Stimulated activated CD8-positive, alpha-beta memory T cell treated with anti-CD3 and anti-CD28 coated beads, Interleukin-15, amount 100 ng/mL, for 48 hours (primary cell): ENCODE measurements at places on chromosomes 5 and 9.
A peak's percentile ranks its signal among the peaks of the same experiment; 100 is the strongest.

DNA sequence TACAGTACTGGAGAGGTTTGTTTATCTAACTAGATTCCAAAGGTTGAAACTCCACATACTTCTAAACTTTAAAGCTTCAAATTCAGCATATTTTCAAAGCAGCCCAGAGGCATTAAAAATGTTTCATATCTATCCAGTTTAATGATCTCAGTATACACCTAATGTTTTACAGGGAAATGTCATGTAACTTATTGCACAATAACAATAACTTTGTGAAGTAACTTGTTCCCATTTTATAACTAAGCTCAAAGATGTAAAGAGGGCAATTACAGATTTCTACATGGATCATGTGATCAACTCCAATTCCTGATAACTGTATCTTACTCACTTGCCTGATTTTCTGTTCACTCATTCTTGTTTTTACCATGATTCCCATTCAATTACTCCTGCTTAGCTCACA is 610.0 kb downstream of the TAF11L14 start:
- DNase-seq, result no peak

DNA sequence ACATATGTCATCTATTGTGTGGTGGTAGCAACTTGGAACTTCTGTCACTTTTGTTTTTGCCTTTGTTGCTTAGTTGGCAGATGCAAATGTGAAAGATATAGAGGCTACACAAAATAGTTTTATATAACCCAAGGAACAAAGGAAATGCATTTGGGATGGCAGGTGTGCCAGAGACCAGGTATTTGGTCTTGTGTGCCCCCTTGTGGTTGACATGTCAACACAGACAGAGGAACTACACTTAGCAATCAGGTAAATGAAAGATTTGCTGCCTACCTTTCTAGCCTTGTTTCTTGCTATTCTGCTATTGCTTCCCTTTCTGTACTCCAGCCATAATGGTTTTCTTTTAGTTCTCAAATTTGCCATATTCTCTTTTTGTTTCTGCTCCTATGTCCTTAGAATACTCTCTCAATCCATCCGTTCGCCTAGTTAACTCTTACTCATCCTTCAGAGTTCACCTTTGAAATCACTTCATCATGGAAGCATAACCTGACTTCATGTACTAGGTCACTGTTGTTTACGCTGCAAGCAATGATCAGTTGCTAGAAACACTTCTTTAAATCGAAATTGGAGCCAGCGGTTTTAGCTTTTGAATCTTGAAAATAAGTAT is 119.5 kb downstream of the TRPM3 start:
- DNase-seq, result no peak

GRCh38 chr5:156473269-156473908 is 146.4 kb downstream of the SGCD start:
- DNase-seq, result no peak

- DNase-seq, result no peak
Observed at GRCh38 chr9:109966643-109967368, 186.8 kb downstream of the PALM2AKAP2 start.

- no peak for DNase-seq
Observed at GRCh38 chr5:64796301-64796700, 27.6 kb downstream of the CWC27 start.

GRCh38 chr9:20032413-20033006 is 243.7 kb upstream of the SLC24A2 start:
- no peak for DNase-seq

GRCh38 chr5:80255431-80255810 is 427 bp downstream of the SERINC5 start:
- DNase-seq, result peak; percentile 39

DNA sequence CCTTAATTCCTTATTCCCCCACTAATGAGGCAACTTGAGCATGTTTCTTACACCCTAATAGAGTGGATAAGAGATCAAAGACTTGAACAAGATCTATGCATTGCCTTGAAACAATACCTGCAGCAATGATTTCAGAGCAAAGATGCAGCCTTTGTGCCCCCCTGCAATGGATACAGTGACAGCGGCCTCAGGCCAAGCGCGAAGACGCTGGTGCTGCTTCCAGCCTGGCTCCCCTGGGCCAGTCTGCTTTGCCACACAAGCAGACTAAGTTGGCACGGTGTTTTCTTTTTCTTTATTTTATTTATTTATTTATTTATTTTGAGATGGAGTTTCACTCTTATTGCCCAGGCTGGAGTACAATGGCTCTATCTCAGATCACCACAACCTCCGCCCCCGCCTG is 179.8 kb upstream of the S1PR3 start:
- no peak for DNase-seq

GRCh38 chr5:175202463-175203068 is 241.4 kb downstream of the DRD1 start:
- no peak for DNase-seq

GRCh38 chr9:135468854-135469521 is 10.6 kb upstream of the PPP1R26 start:
- peak; percentile 19 for DNase-seq

GRCh38 chr9:4024281-4024777 is 275.5 kb downstream of the GLIS3 start:
- no peak for DNase-seq

- no peak for DNase-seq
Observed at GRCh38 chr5:67066815-67067214, 129.8 kb downstream of the CD180 start.

DNA sequence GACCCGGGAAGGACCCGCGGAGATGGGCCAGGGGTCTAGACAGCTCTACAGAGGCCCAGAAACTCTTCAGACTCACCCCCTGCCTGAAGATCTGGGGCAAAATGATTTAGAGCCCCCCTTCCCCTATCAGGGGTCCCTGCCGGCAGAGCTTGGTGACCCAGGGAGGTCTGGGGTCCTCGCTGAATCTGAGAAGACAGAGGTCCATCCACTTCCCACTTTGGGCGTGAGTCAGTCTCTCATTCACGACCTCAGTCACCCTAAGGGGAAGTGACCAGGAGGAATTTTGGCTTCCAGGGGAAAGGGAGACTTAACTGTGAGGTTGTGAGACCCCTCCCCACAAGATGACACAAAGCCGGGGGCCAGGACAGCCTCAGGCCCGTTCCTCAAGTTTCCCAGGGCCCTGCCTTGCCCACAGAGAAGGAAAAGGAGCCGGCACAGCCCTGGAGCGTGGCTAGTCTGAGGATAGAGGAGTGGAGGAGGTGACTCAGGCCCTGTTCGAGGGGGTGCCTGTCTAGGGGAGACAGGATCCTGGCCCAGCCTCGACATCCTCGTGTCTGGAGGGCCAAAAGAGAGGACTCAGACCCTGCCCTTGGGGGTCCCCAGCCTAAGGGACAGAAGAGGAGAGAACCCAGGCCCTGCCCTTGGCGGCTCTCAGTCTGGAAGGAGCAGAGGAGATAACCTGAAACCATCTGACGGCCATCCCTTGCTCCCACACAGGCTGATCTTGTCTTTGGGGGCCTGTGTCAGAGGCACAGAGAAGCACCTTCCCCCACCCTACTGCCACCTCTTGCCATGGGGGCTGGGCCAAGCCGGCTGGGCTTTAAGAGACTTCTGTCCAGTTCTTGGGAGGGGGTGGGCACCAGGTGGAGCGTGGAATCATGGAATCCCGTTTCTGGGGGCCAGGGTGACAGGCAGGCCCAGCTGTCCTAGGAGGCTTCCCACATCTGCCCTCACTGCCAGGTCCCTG is 889 bp downstream of the PDLIM4 start:
- DNase-seq, result no peak

GRCh38 chr9:72823971-72824370 is 128.9 kb downstream of the ALDH1A1 start:
- DNase-seq, result no peak

DNA sequence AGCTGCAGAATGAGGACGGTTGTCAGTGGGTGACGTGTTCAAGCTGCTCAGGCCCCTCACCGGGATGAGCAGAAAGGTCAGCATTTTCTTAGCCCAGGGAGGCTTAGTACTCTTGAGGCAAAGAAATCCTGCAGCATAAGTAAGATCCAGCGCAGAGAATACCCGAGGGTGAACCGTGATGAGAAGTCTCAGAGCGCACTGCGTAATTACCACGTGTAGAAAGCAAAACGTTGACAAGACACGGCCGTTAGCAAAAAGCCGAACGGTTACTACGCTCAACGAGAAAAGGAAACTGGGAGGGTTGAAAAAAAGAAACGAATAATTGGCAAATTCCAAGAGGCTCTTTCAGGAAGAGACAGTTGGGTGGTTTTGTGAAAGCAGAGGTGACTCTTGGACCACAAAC is 104.0 kb downstream of the COL23A1 start:
- DNase-seq, result no peak

- no peak for DNase-seq
Observed at GRCh38 chr9:24071716-24072115, 245.7 kb upstream of the ELAVL2 start.

DNA sequence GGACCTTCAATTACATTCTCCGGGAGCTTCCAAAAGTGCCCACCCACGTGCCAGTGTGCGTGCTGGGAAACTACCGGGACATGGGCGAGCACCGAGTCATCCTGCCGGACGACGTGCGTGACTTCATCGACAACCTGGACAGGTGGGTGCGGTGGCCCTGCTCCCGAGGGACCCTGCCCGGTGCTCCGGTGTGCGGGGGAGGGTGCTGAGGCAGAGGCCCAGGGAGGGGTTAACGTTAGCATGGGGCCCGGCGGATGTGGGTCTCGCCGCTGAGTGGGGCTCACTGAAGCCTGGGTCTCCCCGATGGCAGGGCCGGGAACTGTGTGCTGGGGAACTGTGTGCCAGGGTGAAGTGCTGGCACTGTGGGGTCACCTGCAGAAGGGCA is 10.6 kb upstream of the AJM1 start:
- DNase-seq, result no peak

- DNase-seq, result no peak
Observed at GRCh38 chr5:151134228-151134627, 23.4 kb downstream of the ANXA6 start.

DNA sequence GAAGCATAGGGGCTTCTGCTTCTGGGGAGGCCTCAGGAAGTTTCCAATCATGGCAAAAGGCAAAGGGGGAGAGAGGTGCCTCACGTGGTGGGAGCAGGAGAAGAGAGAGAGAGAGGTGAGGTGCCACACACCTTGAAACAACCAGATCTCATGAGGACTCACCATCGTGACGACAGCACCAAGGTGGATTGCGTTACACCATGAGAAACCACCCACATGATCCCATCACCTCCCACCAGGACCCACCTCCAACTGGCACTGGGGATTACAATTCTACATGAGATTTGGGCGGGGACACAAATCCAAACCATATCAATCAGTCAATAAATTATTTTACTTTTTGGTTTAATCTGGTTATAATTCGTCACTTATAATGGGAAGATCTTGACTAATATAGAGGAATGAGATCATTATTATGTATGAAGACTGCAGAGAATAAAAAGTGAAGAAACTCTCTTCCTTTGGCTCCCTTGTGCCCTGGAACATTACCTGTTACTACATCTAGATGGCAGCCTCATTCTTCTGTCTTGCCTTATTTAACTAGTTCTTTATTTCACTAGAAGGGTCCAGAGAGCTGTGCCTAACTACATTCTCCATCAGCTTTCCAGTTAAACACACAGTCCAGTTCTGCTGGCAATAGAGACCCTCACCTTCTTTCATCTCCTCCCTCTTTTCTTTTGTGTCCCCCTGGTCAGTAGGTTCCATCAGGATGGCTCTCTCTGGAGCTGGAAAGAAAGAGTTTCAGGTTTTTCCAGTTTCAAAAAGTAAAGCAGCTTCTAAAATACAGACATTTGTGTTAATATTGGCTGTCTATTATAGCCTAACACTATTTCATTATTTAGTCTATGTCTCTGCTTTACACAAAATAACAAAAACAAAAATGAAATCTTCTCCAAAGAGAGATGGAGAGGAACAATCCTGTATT is 21.7 kb upstream of the SPINK7 start:
- DNase-seq, result no peak

- DNase-seq, result no peak
Observed at GRCh38 chr9:95032580-95033341, 284.7 kb downstream of the FANCC start.

- DNase-seq, result no peak
Observed at GRCh38 chr5:35477321-35477720, 140.3 kb upstream of the SPEF2 start.

GRCh38 chr9:71929791-71930440 is 18.5 kb downstream of the C9orf85 start:
- DNase-seq, result no peak

GRCh38 chr9:104747245-104747564 is 278 bp upstream of the NIPSNAP3A start:
- DNase-seq, result no peak

DNA sequence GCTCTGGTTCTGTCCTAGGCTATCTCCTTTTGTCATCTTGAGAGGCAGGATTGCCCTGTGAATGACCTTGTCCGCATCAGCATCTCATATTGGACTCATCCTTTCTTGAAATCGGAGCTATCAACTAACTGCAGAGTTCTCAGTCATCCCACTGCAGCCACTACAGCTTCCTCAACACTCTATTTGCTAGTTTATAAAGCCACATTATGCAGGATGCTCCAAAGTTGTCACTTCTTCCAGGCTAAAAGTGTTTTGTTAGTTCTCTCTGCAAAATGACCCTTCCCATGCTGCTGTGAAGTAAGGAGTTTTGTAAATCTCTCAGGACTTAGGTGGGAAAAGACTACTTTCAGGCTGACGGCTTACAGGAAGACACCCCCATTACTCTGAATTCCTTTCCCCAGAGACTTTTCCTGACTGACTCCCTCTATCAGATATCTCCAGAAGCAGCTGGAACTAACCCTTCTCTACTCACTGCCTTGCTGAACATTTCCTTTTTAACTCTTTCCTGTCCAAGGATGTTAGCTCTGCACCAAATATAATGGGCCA is 257.6 kb downstream of the NFIB start:
- DNase-seq, result no peak

- no peak for DNase-seq
Observed at GRCh38 chr9:84583866-84584265, 85.7 kb upstream of the NTRK2 start.

GRCh38 chr5:76818844-76819831 is at the start of gene F2RL1:
F2RL1 (plus strand) TSS chr5:76819030; CDS start chr5:76819183, 153 bp downstream.
- DNase-seq, result no peak

DNA sequence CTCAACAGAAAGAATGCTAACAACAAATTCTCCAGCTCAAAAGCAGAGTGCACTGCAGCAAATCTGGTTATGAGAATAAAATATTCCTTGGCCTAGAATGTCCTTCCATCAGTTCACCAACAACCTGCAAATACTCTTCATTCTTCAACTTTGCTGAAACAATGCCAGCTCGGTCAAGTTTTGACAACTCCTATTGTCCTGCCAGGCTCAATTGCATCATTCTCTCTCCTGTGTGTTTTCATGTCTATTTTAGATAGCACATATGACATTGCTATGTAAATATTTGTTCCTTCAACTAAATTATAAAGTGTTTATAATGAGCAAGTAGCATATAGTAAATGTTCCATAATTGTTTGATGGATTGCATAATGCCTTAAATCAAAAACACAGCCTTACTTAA is 463.8 kb downstream of the TLE1 start:
- DNase-seq, result no peak

DNA sequence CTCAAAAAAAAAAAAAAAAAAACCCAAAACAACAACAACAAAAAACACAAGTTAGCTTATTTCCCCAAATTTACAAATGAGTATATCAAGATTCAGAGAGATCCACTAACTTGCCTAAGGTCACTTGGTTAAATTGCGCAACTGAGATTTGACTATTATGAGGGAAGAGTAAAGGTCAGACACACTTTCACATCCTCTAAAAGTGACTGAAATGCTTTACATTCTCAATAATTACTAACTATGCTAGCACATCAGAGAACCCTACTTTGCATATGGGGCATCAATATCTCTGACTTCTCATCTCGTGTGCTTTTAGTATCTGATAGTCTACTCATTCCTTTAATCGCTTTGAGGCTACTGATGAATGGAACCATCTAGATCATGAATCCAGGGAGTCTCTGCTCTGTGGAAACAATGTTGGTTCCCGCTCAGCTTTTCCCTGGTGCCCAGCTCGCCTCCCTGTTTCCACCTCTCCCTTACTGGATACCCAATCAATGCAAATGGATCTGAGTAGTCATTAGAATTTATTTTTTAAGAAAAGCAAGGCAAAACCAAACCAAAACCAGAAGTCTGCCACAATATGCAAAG is 182.1 kb upstream of the TRIM32 start:
- DNase-seq, result no peak
